Tongue (tissue), 3 donors: ENCODE measurements at places on chromosomes 3 and 15.

DNA sequence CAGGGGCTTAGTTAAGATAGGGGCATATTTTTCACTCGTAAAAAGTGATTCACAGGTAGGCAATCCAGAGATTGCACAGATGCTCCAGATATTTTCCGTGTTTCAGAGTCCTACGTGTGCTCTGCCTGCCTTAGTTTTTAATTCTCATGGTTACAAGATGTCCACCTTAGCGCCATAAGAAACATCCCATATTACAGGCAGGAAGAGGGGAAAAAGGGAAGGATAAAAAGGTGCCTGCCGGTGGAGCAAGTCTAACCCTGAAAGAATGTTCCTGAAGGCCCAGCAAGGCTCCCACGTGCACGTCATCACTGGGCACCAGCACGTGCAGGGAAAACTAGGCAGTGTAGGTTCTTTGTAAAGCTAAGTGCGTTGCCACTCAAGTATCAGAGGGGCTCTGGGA is 10.1 kb upstream of the MOBP start:
- no peak for DNase-seq

- DNase-seq, result no peak
Measured at GRCh38 chr3:156685752-156686151, 11.4 kb downstream of the TIPARP start.

GRCh38 chr3:12758025-12758781 is 856 bp downstream of the TMEM40 start:
- peak; percentile 60 for DNase-seq

DNA sequence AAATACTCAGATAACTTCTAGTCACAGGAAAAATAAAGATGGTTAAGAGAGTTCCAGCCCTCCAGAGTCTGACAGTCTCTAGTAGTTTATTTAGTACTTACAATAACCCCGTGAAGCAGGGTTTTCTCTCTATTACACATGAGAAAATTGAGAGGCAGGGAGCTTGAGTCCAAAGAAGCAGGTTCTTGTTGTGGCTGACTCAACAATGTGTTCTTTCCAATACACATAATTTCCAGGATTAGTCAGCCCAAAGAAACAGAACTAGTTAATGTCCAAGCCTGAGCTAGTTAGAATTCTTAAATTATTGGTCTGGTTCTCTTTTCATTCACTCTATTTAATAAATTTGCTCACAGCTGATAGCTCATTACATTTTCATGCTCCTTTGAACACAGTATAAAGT is 49.9 kb downstream of the ALDH1A2 start:
- no peak for DNase-seq

DNA sequence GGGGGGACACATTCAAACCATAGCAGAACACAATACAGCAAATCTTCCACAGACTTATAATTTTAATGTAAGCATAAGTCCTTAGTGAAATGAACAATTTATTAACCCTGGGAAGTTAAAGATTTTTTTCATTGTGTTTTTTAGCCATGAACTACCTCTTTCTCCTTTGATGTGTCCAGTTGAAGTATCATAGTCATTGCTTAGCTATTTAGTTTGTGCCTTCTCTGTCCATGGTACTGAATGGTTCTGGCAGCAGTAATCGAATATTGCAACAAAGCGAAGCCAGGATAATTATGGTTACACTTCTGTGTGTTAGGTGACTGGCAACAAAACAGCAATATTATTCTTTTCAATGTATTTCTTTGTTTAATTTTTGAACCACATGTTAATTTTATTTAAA is 403.0 kb upstream of the ONECUT1 start:
- peak; percentile 45 for DNase-seq

DNA sequence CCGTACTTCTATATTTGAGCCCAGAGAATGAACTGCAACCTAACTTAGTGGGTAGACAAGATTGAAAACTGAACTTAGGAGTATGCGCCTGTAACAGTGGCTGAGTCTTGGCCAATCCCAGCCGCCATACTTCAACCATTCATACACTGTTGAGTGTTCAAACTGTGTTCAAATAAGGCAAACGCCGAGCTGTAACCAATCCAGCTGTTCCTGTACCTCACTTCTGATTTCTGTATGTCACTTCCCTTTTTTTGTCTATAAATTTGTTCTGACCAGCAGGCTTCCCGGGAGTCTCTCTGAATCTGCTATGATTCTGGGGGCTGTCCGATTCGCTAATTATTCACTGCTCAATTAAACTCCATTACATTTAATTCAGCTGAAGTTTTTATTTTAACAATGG is 58.6 kb upstream of the TPM1 start:
- no peak for DNase-seq

DNA sequence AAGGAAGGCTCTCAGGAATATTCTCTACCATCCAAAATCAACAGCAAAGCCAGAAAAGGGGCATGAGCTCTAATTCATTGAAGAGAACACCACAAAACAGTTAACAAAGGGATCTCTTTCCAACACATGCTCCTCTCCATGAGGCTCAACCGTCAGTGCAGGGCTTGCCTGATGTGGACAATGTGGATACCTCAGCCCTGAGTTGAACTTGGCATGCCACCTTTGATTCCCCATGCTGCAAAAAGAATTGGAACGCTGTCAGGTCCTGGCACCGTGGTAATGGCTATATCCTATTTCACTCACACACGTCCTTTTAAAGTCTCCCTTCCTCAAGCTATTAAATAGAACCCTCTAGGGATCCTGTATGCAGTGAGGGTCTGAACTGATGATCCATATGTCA is 30.7 kb upstream of the IP6K2 start:
- DNase-seq, result no peak

- peak; percentile 85 for DNase-seq
Measured at GRCh38 chr3:155701882-155702465, 42.9 kb downstream of the PLCH1 start.

DNA sequence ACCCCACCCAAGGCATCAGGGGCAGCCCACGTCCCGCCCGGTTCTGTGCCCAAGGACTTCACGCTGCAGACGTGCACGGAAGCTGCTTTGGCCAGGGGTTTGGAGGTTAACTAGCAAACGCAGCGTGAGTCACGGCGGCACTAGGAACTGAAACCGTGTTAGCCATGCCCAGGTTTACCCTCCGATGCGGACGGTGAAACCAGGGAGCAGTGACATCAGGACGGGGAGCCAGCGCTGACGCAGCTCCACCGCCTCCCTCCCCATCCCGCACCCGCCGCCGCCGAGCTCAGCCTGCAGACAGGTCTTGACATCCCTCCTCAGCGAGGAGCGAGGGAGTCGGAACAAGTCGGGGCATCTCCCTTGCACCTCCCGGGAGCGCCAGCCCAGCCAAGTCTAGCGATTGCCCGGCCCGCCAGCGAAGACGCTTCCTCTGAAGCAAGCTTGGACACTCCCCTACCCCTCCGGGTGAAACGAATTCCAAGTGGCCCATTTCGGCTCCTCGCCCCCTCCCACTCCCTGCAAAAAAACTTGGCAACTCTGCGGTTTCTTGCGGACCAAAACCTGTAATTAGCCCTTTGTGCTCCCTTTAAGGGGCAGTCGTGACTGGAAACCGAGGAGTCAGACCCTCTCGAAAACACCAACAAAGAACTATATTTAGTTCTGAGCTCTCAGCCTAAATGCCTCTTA is 1.4 kb upstream of the RAP2B start:
- DNase-seq, result peak; percentile 94

DNA sequence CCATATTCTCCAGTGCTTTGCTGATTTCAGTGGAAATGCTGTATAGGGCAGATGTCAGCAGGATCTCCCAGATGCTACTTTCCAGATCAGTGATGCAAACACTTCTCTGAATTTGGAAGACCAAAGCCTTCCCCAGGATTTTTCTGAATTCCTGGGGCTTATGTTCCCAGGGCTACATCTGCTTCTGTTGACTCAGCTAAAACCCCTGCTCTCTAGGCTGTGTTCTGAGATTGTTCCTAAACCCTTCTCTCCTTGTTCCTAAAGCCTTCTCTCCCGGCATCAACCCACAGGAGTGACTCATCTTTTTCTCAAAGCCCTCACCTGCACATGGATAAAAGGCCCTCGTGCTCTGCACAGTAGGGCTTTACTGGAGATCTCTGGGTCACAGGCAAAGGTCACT is 35.5 kb downstream of the FAH start:
- DNase-seq, result peak; percentile 31

- peak; percentile 77 for DNase-seq
Measured at GRCh38 chr3:158731938-158732855, at the start of gene RARRES1. Gene RARRES1, minus strand, starts transcription at chr3:158732457. Its CDS starts 42 bp downstream, at chr3:158732415.

GRCh38 chr3:34842706-34843480 is 796.4 kb upstream of the ARPP21 start:
- DNase-seq, result peak; percentile 33

GRCh38 chr3:86949850-86950249 is 41.1 kb downstream of the VGLL3 start:
- no peak for DNase-seq

DNA sequence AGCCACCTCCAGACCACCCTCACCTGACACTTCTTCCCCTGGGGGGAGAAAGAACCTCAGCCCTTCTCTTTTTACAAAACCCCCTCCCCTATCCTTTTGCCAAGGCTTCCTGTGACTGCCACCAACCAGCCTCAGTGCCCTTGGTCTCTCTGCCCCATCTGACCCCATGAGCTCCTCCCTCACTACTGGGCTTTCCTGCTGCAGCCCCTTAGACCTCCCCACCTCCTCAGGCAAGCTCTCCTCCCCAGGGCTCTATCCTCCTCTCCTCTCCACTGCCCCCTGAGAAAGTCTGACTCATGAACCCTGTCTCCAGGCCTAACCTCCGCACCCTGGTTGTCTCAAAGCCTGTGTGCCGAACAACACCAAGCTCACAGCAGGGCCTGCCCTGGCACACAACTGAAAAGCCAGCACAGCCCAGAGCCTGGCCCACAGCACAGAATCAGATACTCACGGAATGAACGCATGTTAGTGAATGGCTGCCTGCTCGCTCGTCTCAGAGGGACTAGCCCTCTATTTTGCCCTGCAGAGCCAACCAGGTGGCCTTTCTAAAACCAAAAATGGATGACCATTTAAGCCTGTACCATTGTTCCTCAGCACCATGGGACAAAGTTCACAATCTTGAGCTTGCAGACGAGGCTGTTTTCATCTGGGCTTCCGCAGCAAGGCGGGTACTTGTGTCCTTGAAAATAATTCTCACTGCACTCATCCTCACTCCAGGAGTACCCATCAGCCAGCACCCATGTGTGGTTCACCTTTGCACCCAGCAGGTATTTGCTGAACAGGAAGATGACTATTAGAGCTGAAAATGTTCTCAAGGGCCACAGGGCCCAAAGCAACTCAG is 1.7 kb downstream of the CHDH start:
- no peak for DNase-seq

GRCh38 chr3:159146856-159147435 is 345.1 kb downstream of the MFSD1 start:
- no peak for DNase-seq

DNA sequence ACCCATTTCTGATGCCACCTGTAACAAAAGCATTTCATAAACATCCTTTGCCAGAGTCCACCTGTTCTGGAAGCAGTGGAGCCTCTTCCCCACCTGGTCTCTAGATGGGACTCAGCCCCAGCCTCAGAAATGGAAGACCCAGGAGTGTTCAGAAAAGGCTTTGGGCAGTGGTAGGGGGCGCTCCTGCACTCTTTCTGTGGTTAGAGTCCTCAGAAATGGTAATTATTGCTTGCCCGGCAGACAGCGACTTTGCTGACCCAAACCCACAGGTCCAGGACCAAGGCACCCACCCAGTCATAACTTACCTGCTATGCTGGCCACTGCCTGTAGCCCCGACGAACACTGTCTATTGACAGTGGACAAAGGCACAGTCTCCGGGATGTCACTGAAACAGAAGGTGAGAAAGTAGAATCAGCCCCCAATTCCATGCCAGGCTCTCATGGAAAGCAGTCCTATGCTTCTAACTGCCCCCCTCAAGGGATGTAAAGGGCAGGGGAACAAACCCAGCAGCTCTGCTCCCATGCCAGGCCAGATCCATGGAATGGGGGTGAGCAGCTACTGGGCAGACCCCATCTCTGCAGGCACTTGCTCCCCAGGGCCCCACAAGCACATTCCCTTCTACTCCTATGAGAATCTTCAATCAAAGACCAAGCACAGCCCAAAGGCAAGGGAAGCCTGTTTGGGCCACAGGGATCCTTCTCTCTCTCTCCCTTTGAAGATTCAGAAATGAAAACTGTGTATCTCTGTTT is 5.1 kb downstream of the ACAA1 start:
- DNase-seq, result peak; percentile 43

DNA sequence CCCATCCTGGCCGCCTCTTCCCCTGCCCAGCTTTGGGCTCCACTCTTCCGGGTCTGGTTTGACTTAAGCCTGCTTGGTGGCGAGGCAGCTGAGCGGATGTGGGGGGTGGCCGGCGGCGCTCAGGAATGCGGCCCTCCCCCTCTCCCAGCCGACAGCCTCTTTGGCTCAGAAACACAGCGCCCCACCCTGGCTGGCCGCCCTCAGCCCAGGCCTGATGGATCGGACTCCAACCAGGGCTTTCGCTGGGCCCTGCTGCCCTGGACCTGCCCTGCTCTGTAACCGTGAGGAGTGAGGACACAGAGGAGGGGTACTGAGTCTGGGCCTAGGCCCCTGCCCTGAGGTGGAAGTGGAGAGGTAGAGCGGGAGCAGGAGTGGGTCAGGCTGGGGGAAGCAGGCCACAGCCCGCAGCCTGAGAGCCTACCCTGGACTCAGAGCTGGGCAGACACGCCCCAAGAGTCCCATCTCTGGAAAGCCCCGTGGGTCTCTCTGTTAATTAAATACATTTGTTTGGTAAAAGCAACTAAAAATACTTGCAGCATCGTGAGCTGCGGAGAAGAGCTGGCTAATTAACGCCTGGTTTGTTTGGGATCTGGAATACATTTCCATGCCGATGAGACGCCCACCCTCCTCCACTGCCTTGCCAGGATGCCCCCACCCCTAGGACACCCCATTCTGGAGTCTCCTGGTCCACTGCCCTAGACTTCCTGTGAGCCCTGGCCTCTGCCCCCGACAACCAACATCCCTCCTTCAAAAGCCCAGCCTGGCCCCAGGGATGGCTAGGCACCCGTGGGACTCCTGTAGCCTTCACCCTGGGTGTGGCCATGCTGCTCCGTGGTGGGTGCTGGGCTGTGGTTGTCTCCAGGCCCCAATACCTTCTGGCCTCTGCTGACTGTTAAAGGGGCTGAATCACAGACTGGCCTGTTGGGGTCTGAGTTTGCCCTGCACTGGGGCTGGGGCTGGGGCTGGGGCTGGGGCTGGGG is 19.6 kb downstream of the PLXNA1 start:
- DNase-seq, result peak; percentile 93

DNA sequence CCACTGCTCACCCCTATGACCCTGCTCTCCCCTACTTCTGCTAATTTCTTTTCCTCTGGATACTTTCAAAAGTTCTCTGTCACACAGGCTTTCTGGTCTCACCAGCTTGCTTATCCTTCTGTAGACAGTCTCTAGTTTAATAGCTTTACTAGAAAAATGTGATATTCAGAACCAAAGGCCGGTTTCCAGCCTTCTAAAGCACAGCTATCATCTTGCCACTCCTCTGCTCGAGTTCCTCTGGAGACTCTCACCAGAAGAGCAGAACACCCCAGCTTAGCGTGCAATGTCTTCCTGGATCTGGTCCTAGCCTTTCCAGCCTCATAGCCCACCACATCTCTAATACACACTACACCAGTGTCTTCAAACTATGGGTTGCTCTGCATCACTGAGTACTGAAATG is 1.8 kb upstream of the VPS8 start:
- no peak for DNase-seq
